ENCODE measurements at places on chromosomes 6 and 20.

DNA sequence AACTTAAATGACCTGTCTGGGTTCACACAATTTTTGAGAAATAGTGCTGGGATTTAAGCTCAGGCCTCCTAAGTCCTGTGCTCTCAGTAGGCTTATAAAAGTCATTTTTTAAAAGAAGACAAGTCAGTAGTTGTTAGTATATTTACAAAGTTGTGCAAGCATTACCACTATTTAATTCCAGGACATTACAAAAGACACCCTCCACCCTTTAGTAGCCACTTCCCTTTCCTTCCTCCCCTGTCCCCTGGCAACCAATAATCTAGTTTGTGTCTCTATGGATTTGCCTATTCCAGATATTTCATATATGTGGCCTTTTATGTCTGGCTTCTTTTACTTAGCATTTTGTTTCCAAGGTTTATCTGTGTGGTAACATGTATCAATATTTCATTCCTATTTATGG, 37.6 kb downstream of the HMGN3 start:
- no peak for DNase-seq

DNA sequence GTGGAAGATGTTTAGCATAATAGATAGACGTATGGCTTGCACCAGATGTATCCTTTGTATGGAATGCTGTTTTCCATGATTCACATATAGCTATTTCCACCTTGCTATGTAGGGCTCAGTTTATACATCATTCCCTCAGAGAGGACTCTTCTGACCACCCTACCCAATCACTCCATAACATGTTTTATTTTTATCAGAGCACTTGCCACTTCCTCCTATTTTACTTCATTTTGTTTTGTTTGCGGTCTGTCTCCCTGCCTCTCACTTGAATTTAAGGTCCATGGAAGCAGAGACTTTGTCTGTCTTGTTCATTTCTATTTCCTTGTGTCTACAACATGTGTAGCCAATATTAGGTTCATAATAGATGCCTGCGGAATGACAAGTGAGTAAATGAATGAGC, 266.9 kb upstream of the CITED2 start:
- no peak for DNase-seq

DNA sequence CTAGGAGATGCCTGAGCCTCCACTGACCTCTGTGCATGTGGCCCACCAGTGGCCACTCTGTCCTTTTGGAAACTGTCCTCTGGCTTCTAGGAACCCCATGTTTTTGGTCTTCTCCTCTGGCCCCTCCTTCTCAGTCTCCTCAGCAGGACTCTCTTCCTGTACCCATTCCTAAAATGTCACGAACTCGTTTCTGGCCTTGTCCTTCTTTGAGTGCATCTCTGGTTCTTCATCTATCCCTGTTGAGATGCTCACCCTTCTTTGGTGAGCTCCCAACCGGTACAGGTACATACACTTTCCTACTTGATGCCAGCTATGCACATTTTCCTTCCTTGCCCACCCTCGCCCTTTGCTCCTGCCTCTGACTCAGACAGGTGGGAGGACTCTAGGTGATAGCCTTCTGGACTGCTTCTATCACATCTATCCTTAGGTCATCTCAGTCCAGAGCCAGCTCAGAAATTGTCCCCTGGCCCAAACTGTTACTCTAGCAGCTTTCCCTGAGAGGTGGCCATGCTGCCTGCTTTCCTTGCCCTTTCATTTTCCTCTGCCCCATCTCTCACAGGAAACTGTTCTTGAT, 14.8 kb upstream of the NNAT start:
- no peak for DNase-seq

DNA sequence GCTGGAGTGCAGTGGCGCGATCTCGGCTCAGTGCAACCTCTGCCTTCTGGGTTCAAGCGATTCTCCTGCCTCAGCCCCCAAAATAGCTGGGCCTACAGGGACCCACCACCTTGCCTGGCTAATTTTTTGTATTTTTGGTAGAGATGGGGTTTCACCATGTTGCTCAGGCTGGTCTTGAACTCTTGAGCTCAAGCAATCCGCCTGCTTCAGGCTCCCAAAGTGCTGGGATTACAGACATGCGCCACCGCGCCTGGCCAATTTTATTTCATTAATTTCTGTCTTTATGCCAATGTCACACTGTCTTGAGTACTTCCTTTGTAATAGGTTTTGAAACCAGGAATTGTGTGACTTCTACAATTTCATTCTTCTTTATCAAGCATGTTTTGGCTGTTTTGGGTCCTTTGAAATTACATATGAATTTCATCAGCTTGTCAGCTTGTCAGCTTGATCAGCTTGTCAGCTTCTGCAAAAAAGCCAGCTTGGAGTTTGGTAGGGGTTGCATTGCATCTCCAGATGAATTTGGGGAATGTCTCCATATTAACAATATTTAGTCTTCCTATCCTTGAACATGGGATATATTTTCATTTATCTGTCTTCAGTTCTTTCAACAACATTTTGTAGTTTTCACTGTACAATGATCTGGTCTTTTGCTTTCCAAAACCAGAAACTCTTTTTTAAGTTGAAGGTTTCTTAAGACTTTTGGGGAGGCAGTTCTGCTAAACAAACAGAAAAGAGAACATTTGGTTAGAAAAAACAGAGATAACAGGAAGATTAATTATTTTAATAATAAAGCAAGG, 20.8 kb downstream of the ZFAND3 start:
- no peak for DNase-seq

Measured in NCI-H187 treated with DMSO at 0.1 percent for 48 hours (cell line).